ENCODE measurements at places on chromosomes 5 and 9.

DNA sequence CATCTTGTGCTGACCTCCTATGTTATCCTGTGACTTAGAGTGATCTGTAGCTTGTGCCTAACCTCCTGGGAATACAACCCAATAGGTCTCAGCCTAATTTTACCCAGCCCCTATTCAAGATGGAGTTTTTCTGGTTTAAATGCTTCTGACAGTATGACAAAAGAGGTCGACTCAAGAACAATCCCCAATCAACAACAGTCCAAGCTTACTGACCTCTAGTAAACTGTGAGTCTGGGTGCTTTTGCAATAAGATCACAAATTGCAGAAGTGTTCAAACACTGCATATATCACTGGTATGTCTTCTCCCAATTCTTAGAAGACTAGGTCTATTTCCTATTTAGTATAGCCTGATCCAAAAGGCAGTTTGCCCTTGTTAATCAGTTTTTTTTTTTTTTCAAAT is 323.5 kb upstream of the PTGER4 start:
- DNase-seq = no peak

DNA sequence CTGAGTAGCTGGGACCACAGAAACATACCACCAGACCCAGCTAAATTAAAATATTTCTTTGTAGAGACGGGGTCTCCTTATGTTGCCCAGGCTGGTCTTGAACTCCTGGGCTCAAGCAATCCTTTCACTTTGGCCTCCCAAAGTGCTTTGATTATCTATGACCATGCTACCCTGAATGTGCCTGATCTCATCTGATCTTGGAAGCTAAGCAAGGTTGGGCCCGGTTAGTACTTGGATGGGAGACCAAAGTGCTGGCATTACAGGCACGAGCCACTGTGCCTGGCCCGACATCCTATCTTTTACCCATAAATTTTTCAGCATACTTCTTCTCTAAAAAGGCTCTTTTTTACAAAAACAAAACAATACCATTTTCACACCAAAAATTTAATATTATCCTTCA is 137.0 kb upstream of the LRRTM2 start:
- DNase-seq = no peak

GRCh38 chr5:163473635-163474243 is 13.3 kb downstream of the HMMR start:
- no peak for DNase-seq

- DNase-seq = no peak
Observed at GRCh38 chr9:26181836-26182235, 503.6 kb upstream of the TUSC1 start.

Measured in activated CD4-positive, CD25-positive, alpha-beta regulatory T cell (primary cell).